ENCODE measurements at places on chromosomes 4 and X.

DNA sequence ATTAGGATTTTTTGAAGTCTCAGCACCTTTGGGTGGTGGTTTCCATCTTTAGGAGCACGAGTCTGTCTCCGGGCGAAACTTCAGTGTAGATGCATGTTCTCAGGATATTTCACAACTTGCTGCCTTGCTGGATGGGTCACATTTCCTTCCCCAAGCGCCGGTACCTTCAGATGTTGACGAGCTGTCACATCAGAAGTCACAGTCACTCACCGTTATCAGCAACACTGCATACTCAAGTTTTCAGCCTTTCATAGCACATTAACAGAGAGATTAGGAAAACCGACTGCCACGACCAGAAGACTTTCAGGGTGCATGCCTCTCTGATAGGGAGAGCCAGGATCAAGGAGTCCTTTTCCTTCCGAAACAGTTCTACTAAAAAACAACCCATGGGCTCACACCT is 77.8 kb downstream of the SHROOM2 start:
- DNase-seq = no peak

GRCh38 chr4:152672206-152673092 is 7.3 kb downstream of the TMEM154 start:
- no peak for DNase-seq

- DNase-seq = no peak
These were observed 1249.8 kb downstream of the RAPGEF2 start for GRCh38 chr4:160352637-160353036.

- no peak for DNase-seq
These were observed 438.5 kb downstream of the INPP4B start for GRCh38 chr4:142407596-142407995.

DNA sequence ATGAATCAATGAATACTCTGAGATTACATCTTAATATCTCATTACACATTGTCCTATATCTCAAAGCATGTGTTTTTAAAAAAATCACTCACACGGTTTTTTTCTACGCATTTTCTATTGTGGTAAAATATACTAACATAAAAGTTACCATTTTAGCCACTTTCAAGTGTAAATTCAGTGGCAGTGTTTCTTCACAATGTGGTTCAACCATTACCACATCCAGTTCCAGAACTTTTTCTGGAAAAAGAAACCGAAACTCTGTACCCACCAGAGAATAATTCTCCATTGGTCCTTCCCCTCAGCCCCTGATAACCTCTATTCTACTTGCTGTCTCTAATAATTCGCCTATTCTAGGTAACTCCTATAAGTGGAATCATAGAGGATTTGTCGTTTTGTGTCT is 35.3 kb upstream of the ACSL1 start:
- DNase-seq = no peak

GRCh38 chr4:127501103-127501502 is 131.7 kb upstream of the INTU start:
- DNase-seq = no peak

DNA sequence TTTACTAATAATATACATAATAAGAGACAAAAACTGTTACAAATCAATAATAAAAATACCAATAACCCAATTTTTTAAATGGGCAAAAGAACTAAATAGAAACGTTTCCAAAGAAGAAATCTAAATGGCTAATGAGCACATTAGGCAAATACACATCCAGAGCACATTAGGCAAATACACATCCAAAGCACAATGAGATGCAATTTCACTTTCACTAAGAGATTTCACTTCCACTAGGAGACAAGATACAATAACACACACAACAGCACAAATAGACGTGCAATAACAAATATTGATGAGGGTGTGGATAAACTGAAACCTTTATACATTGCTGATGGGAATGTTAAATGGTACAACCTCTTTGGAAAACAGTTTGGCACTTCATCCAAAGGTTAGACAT is 250.7 kb downstream of the ARAP2 start:
- DNase-seq = no peak

DNA sequence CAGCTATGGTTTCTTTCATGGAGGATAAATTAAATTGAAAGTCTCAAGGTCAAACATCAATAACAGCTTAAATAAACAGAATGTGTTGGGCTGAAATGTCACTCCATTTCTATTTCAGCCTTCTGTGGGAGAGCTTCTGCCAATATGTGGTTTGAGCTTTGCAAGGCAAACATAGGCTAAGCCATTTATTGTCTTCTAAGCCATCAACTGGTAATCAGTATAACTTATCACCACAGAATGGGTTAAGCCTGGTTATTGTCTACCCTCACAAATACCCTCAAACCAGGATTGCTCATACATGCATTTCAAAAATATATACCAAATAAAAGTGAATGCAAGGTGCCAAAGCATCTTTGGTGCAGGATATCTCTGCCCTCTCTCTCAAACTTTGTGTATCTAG is 52.7 kb downstream of the GABRB1 start:
- DNase-seq = no peak

GRCh38 chr4:85784348-85784747 is 309.4 kb downstream of the ARHGAP24 start:
- DNase-seq = no peak

DNA sequence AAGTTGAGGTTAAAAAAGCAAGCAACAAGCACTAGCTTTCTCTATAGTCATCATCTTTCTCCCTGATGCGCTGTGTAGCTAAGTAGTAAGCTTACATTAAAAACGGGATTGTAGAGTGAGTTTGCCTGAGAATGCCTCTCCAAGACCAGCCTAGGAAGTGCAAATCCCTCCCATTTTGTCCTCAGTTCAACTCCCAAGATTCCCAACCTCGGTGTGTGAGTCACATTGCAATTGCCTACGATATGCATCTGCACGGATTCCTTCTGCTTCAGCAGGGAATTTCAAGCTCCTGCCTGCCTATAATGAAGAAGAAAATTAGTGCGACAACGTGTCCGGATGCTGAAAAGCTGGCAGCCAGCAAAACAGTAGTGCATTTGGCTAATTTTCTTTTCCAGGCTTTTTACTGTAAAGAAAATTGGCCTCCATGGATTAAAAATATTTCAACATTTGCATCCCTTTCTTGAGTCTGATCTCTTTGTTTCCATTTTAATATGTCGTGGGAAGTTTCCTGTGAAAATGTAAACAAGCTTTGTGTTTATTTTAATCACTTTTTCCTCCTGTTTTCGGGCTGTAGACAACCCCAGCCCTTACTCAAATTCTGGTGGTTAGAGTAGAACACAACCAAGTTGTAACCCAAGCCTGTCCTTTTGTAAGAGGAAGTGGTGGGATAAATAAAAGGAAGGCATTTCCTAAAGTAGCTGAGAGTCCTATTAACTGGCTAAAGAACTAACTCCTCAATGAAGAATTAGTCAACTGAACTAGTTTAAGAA is 58.4 kb upstream of the TET2 start:
- no peak for DNase-seq

GRCh38 chr4:8832113-8832915 is 39.3 kb downstream of the HMX1 start:
- DNase-seq = no peak

GRCh38 chr4:184933311-184933710 is 85.0 kb upstream of the HELT start:
- no peak for DNase-seq

DNA sequence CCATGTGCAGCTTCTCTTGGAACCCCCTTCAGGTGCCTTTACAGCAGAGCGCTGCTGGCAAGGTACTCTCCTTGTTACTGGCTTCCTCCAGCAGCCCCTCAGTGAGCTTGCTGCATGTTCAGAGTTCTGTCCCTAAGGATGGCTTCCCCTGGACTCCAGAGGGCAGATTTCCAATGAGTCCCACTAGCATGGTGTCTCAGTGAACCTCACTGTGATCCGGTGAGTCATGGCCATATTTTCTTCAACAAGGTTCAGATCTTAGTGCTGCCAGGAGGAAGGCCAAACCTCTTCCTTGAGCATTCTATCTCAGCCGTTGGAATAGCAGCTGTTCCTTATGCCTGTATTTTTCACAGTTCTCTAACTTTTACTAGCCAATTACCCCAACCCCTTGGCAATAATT is 98.8 kb downstream of the CASK start:
- DNase-seq = no peak

DNA sequence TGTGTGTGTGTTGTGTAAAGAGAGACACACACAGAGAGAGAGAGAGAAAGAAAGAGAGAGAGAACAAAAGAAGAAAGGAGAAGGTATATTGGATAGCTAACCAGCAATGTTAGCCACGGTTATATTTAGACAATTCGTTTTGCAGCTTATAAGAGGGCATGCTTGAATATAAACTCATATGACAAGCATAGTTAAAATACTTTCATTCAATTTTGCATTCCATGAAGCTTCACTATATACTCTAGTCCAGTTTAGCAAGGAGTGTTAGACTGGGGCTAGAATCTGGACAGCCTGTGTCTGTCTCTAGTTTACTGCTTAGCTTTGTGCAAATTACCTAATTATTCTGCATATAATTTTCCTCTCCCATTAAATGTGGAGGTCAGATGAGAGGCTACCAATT is 525.9 kb upstream of the ZFP42 start:
- DNase-seq = no peak

DNA sequence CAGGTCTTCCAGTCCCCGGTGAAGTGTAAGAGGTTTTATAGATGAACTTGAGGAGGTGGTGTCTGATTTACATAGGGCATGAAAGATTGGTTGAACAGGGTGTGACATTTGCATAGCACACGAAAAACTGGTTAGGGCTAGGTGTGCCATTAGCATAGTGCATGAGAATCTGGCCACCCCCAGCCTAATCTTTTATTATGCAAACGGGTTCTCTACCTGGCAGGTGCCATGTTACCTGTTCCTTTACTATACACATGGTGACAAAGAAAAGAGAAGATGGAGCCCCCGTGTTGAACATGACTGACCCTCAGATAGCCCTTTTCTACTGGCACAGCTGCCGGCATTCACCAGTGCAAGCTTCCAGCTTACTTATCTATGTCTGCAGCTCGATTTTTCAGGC is 71.0 kb downstream of the UCHL1 start:
- no peak for DNase-seq

DNA sequence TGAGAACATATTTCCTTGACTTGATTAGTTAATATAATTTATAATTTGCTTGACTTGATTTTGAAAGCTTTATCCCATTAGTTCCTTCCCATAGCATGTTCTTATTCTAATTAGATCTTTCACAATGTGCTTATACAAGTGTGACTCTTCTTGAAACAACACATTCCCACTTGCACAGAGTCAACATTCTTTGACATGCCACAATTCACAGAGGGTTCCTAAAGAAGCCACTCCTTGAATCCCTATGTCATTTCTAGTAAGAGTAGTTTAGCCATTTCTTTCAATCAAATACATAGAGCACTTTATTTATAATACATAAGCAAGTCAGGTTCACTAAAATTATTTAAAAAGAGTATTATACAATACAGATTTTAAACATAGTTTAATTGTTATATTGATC is 228.9 kb upstream of the GRID2 start:
- DNase-seq = no peak

DNA sequence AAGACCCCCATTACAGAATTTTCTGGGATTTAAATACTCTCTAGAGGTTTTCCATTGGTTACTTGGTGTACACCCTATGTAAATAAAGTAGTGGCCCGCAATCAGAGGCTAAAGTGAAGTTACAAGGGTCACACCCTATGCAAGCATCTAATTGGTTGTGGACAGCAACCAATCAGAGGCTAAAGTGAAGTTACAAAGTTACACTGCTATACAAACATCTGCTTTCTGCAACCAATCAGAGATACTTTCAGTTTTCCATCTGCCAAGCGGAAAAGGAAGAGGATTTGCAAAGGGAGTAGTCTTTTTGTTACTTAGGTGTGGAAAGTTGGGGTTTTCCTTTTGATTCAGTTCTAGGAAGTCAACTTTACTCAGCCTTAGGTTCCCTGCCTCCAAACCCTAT is 2.0 kb upstream of the ATRX start:
- no peak for DNase-seq

DNA sequence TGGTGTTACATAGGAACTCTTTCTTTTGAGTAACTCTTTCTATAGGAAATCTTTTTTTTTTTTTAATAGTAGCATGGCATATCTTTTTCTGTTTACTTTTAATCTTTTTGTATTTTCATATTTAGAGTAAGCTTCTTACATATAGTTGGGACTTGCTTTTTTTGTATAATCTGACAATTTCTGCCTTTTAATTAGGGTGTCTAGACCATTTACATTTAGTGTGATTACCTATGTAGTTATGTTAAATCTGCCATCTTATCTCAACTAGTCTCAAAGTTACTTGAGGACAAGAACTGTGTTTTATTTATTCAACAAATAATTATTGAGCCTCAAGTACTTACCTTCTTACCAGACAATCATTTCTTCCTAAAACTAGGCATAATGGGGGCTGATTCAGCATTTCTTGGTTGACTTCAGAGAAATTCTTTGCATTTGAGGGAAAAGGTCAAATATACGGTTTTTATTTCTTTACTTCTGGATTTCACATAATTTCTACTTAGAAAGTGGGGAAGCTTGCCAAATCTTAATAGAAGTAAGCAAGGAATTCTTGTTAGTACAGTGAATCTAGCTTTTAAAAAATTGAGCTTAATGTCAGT is 28.6 kb downstream of the MND1 start:
- DNase-seq = no peak

GRCh38 chr4:158590824-158591223 is 69.1 kb downstream of the RXFP1 start:
- DNase-seq = no peak

GRCh38 chrX:10142041-10142599 is 14.7 kb upstream of the CLCN4 start:
- DNase-seq = no peak

DNA sequence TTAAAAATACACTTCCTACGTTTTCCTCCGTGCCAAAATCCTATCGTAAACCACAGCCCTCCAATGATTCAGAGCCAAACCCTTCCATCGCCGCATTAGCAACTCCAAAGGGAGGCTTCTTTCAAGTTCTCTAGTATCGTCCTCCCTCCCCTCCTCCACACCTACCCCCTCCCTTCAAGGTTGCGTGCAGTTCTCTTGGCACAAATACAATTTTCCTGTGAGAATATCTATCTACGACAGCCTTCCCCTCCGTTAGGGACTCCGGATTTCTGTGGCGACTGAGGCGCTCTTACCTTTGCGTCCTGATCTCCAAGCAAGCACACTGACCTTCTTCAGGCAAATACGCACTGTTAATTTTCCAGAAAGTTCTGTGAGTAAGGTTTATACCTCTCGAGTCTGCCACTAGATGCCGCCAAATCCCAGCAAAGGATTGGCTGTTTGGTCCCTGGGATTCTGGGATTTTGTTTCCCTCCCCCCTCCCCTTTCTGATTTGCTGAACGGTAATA is 1.2 kb upstream of the MORF4L2 start:
- DNase-seq = peak; percentile 40

DNA sequence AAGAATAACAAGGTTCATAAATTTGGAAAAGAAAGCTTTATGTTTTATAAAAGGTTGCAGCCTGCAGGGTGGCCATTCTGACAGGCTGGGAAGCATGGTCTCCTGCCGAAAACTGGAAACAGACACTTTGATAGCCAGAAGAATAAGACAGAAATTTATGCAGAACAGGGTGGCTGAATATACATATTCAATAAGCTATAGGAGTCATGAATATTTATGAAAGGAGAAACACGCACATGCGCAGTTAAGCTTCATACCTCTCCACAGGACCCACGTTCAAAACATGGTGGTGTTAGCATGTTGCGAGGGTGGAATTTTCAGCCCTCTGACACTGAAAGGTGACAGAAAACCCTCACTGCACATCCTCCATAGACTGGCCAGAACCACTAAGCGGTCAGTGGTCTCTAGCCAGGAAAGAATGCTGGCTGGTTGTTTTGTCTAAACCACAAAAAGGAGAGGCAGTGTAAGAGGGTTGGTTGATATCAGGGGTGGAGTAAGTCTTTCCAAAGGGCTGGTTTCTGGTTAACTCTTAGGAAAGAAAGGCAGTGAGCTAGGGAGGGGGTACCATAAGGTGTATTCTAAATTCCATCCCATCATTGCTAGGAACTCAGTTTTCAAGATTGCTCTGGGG is 58.2 kb downstream of the ANXA10 start:
- no peak for DNase-seq

GRCh38 chr4:60794372-60794771 is 405.8 kb upstream of the ADGRL3 start:
- DNase-seq = no peak

Data from stimulated activated CD4-positive, alpha-beta T cell treated with anti-CD3 and anti-CD28 coated beads, Interleukin-4, amount 100 ng/mL, for 48 hours (primary cell).